ENCODE measurements at places on chromosomes 7 and 10. TPM values are rescaled to one million over a fixed set of nuclear protein-coding genes. Genes with fewer than 3 reads are reported as not detected.
A peak's percentile ranks its signal among the peaks of the same experiment; 100 is the strongest.

DNA sequence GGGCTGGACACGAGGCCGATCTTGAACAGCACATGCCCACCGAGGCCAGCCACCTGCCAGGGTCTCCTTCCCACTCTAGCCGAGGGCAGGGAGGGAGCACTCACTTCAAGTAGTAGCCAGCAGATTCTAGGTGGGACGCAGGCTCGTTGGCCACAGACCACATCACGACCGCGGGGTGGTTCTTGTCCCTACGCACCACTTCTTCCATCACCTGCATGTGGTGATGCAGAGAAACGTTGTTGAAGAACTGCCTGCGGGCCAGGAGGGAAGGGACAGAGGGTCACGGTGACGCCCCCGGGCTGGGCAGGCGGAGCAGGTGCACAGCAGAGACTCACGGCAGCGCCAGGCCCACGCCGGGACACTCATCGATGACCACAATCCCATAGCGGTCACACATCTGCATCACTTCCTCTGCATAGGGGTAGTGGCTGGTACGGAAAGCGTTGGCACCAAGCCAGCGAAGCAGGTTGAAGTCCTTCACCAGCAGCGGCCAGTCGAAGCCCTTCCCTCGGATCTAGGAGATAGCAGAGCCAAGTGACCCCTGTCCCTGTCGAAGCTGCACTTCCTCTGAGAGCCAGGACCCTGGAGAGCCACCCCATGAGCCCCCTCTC lies 7.7 kb downstream of the GUSB start:
- DNase-seq = no peak

GRCh38 chr7:98168181-98168903 lies 42.9 kb upstream of the BHLHA15 start:
- DNase-seq = peak; percentile 55

DNA sequence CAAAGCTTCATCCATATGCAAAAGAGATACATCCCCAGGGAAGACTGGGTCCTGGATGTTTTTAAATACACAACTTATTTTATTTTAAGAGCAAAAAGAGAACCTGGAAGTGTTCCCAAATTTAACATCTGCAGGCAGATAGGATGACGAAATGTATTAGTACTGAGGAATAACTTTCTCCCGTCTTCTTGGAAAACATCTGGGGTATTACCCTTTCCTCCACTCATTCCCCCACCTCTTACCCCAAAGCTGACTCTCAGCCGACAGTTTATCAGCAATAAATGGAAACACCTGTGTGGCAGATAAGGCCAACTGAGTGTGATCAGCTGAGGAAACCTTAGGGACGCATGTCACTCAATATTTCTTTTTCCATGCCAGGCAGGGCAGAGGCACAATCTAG lies 435.6 kb upstream of the NPVF start:
- no peak for DNase-seq

The DOCK4 gene
- 20.5 TPM for polyA plus RNA-seq
